ENCODE measurements at places on chromosomes 11 and 22.
A peak's percentile ranks its signal among the peaks of the same experiment; 100 is the strongest.

DNA sequence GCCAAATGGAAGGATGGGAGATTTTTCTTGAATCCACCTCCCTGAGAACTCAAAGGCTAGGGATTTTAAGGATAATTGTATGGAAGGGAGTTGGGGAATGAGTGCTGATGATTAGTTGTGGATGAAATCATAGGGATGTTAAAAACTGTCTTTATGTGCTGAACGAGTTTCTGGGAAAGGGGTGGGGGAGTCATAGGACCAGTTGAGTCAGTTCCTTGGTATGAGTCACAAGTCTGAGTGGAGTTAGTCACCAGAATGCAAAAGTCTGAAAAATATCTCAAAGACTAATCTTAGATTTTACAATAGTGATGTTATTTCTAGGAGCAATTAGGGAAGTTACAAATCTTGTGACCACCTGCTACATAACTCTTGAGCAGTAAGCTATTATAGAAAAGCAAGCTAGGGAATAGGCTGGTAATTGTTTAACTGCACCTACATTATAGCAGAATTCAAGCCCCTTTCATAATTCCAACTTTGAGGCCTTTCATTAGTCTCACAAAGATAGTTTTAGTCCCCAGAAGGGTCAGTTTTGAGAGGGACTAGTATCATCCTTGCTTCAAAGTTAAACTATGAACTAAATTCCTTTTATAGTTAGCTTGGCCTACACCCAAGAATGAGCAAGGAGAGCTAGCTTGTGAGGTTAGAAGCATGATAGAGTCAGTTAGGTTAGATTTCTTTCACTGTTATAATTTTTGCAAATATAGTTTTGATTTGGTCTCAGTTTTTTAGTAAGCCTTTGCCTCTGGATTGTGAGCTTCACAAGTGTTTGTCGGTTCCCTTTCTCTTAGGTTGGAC is 668.0 kb downstream of the ETS1 start:
- DNase-seq, result peak; percentile 2

- DNase-seq, result no peak
These were observed 39.1 kb downstream of the CASP12 start for GRCh38 chr11:104858882-104859775.

- no peak for DNase-seq
These were observed 61.6 kb downstream of the SIK2 start for GRCh38 chr11:111663820-111664219.

- DNase-seq, result no peak
These were observed 62.4 kb downstream of the ZBTB16 start for GRCh38 chr11:114121804-114122504.

DNA sequence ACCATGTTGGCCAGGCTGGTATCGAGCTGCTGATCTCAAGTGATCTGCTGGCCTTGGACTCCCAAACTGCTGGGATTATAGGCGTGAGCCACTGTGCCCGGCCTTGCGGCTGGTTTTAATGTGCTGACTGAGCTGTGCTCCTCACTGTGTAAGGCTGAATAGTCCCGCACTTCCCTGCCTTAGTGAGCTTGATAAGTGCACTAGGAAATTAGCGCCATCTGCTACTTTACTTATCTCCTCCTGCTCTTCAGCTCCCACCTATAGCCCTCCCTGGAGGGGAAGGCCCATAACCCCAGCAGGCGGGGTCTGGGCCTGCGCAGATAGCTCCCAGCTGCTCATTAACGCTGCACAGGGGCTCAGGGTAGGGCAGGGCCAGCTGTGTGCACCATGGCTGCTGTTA is 49.4 kb downstream of the CLMP start:
- DNase-seq, result no peak

DNA sequence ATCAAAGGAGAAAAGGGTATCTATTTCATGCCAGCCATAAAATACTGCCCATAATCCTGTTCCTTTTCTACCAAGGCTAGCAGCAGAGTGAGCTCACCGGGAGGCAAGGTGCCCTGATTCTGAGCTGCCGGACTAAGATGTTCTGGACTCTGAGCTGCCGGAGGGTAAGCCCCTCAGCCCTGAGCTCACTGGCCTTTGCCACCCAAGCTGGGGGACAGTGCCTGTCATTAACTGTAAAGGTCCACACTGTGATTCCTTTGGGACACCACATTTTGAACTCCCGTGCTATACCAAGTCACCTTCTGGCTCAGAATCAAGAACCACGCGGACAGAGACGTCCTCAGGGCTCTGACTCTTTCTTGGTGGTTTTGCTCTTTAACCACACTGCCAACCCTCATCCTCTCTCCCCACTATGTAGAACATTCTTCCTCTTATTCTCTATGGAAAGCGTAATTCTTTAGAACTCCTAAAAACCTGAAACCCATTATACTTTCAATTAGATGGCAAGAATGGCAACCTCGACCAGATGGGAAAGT is 88.4 kb upstream of the BID start:
- peak; percentile 45 for DNase-seq

GRCh38 chr22:42787357-42787736 is 66.7 kb upstream of the A4GALT start:
- no peak for DNase-seq

DNA sequence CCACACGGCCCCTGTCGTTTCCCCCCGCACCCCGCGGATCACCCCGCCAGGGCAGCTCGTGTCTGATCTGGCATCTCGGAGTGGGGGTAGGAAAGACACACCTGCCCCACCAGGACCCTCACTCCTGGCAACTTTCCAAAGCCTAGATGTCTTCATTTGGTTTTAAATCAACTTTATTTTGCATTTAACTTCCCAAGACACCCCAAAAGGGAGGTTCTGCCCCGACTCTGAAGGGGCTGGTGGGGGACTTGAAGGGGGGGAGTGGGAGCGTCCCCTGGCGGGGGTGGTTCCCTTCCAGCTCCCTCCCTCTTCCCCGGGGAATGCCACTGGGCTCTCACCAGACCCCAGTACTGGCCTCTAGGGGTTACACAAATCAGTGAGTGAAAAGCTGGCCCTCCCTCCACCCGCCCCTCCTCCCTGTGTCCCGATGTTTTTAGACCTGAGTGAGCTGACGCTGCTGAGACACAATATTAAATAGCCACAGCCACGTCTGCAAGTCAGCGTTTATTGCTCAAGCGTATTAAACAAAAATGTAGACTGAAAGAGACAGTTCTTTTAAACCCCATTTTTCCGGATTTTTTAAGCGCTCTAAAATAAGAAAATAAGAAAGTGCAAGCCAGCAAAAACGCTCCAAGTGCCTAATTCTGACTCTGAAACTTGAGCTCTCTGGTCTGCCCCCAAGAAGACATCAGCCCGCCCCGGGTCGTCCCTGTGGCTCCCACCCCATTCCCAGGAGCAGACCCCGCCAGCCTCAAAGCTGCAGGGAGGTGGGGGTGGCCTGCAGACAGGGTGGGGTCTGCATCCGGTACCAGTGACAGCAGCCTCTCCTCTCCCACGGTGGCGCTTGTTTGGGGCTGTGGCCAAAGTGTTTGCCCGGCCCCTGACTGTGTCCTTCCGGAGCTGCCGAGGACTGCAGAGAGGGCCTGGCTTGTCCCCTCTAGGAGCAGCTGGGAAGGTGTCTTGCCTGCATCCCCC is 1.1 kb upstream of the TTLL8 start:
- peak; percentile 50 for DNase-seq
